Pancreas (tissue), 10 donors: ENCODE measurements at places on chromosomes 2 and 18. TPM values are rescaled to one million over a fixed set of nuclear protein-coding genes. Genes with fewer than 3 reads are reported as not detected.

DNA sequence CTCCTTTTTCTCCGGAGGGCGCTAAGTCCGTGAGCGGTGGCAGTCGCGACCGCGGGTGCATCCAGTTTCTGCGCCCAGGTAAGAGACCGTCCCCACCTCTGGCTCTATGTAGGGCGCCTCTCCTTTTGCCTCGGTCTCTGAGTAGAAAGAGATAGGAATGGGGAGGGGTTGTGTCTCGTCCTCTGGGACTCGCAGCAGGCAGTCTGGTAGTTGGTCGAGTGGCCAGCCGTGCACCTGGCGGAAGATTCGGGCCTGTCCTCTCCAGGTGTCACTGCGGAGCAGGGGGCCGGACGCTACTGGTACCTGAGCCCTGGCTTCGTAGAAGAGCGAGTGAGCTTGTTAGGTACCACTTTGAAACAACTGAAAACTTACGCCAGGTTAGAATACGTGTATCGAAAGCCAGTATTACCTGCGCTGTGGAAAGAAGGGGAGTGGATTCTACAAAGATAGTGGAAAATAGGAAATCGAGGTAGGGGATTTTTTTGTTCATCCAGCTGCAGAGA, 403 bp downstream of the MAP2 start:
- no peaks in the 10 kb centered on the region for H3K27me3 ChIP-seq
- H3K27ac ChIP-seq = peak overlapping the region; percentile 69
- peak overlapping the region; percentile 55 for H3K4me3 ChIP-seq
- H3K36me3 ChIP-seq = no peaks in the 10 kb centered on the region

- no peak for DNase-seq
- H3K4me1 ChIP-seq = peaks cover 10% of the 10 kb centered on the region
- no peak overlapping the region for H3K27ac ChIP-seq
- H3K36me3 ChIP-seq = no peaks in the 10 kb centered on the region
- no peak overlapping the region for H3K4me3 ChIP-seq
These were observed 86.1 kb downstream of the SH3YL1 start for GRCh38 chr2:177733-178132.

DNA sequence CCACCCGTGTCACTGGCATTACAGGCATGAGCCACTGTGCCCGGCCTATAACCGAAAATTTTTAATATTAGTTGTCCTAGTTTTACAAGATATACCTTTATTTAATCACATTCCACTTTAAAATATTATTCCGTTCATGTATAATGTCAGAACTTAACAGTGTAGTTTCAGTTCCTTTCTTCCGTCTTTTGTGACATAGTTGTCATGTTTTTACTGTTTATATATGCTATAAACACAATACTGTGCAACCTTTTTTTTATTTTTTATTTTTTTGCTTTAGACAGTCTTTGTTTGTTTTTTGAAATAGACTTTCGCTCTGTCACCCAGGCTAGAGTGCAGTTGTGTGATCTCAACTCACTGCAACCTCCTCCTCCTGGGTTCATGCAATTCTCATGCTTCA, 129.5 kb upstream of the TTC27 start:
- no peak overlapping the region for H3K27ac ChIP-seq
- no peaks in the 10 kb centered on the region for H3K4me1 ChIP-seq
- no peak overlapping the region for H3K4me3 ChIP-seq
- no peaks in the 10 kb centered on the region for H3K36me3 ChIP-seq

DNA sequence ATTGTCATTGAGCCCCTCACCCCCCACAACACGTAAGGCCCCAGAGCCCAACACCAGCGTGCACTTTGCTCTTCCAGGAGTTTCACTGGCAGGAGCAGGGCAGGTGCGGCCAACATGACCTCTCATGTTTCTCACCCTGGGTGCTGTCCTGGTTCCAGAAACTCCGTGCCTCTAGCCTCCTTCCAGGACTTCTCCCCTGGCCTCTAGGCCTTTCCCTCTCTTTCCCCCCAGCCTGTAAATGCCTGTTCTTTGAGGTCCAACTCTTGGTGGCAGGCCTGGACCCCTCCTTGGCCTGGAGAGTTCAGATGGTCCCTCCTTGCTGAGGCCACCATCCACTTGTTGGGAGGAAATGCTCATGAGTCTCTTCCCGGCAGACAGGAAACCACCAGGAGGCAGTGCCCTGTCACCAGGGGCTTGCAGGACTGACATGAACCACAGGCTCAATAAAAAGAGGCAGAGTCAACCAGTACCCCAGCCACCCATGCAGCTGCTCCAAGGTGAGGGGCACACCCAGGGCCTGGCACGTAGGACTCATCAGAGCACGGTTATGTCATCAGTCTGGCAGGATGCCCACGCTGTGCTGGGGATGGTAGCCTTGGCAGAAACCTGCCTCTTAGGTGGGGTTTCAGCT, 1.5 kb downstream of the MALL start:
- no peak for DNase-seq
- H3K27me3 ChIP-seq = no peaks in the 10 kb centered on the region
- no peak overlapping the region for H3K27ac ChIP-seq

GRCh38 chr18:74399091-74399887, 57.8 kb downstream of the DIPK1C start:
- H3K27me3 ChIP-seq = no peaks in the 10 kb centered on the region
- no peak overlapping the region for H3K27ac ChIP-seq
- H3K4me3 ChIP-seq = no peak overlapping the region
- DNase-seq = no peak
- no peaks in the 10 kb centered on the region for H3K4me1 ChIP-seq

DNA sequence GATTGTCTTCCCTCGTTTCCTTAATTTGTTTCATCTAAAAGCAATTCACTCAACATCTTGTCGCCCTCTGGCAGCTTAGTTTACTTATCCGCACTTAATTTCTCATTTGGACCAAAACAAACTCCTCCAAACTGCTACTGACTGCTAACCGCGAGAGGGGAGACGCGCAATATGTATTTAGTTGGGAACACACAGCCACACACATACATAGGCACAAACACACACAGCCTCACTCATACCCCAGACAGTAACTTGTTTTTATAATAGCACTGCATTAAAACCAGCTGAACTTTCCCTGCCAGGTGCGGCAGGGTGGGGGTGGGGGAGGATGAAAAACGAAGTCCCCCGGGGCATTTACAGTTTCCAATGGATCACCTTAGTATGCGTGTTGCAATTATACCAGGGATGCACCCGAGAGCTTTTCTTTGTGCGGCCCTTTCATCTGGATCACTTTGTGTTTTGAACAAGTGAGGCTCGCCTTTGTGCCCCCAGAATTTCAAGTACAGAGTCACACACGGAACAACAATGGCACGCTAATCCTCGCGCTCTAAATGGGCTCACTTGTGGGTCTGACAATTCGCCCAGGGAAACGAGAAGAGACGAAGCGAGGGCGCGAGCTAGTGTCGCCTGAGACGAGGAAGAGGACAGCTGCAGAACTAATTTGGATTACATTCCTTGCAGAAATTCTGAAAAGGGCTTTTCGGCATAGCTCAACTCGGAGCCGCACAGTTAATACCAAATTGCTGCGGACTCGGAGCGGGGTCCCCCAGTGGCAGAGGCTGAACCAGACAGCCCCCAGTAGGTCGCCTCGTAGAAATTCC, 2.4 kb downstream of the ERBB4 start:
- H3K27ac ChIP-seq = no peak overlapping the region
- H3K4me3 ChIP-seq = peak overlapping the region; percentile 56
- no peak for DNase-seq
- no peaks in the 10 kb centered on the region for H3K4me1 ChIP-seq

DNA sequence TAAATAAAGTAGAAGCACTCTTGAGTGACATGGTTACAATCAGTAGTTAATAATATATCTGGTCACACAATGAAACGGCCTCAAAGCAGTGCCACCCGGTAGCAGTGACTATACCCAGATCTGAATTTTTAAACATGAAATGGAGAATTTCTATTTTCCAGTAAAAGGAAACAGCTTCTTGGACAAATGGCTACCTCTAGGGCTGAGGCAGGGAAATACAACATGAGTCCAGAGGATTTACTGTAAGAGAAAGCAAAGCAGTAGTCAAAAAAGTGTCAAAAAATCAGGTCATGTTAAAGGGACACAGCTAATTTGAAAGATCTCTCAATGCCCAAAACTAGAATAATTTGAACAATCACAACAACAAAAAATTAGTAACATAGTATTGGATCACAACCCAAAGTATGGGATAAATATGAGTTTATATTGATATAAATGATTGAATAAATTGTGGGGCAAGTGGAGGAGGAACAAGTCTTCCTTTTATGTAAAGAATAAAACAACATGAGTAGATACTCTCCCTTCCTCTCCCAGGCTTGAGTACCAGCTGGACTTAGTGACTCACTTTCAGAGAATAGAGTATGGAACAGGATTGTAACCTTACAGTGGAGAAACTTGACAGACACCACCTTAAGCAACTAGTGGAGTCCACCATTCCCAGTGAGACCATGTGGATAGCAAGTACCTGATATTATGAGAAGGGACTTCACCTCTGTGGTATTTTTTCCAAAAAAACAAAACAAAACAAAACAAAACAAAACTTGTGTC, 180.8 kb downstream of the MBD2 start:
- H3K27ac ChIP-seq = no peak overlapping the region
- H3K27me3 ChIP-seq = no peaks in the 10 kb centered on the region
- no peaks in the 10 kb centered on the region for H3K4me1 ChIP-seq
- no peak for DNase-seq

DNA sequence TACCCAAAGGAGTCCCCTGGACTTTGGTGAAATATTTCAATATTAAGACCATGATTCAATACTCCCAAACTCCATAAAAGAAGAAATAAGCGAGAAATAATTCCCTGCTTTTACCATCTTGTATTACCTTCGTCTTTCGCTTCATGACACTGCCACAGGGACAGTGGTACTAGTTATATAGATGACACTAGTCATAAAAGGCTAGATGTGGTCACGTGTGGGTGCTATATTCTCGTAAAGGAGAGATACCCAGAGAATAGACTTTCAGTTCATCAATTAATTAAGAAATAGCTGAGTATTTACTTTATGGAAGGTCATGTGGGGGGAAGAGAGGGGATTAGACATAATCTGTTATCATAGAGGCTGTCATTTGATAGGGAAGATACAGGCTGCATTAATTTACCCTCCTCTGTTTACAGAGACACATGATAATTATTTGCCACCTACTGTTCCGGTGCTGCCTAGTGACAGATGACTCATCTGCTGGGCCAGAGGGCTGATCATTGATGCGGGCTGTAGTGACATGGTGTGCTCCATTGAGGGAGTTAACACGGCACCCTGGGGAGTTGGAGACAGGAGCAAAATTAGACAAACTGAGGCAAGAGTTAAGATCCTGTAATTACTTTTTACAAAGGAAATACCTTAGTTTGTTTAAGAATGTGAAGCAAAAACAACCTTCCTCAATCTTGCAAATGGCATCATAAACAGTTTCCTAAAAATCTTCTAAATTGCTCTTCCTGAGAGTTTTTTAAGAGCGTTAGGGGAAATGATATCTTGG, 78.2 kb upstream of the ITGB6 start:
- no peak overlapping the region for H3K27ac ChIP-seq
- no peaks in the 10 kb centered on the region for H3K27me3 ChIP-seq
- H3K36me3 ChIP-seq = no peaks in the 10 kb centered on the region
- H3K4me3 ChIP-seq = no peak overlapping the region
- no peak for DNase-seq

The RASGRP3 gene
- total RNA-seq = 0.92 TPM

- H3K27me3 ChIP-seq = no peaks in the 10 kb centered on the region
- no peak overlapping the region for H3K27ac ChIP-seq
- H3K4me3 ChIP-seq = no peak overlapping the region
- DNase-seq = no peak
- H3K36me3 ChIP-seq = no peaks in the 10 kb centered on the region
These were observed 26.2 kb downstream of the INPP4A start for GRCh38 chr2:98470851-98471255.

The MYO5B gene
- 23.7 TPM for total RNA-seq

- H3K36me3 ChIP-seq = no peaks in the 10 kb centered on the region
- no peak overlapping the region for H3K27ac ChIP-seq
- no peaks in the 10 kb centered on the region for H3K27me3 ChIP-seq
- no peak for DNase-seq
- H3K4me3 ChIP-seq = no peak overlapping the region
- no peaks in the 10 kb centered on the region for H3K4me1 ChIP-seq
These were observed 89.5 kb downstream of the GORASP2 start for GRCh38 chr2:171018522-171018921.

DNA sequence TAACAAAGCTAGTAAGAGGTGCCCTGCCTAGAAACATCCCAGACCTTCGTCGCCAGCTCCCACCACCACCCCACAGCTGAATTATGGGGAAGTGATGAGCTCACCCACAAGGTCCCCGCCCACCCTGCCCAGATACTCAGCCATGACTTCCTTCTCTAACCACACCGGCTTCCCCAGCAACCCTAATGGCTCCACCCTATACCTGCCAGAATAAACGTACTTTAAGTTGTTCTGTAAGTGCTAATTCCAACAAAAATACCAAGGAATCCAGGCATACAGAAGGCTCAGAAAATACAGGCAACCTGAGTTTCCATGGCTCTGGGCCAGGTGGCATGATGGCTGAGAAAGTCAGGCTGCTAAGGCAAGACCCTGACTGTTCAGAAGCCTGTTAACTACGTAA, 39.1 kb downstream of the TMEM163 start:
- H3K27ac ChIP-seq = no peak overlapping the region
- H3K4me1 ChIP-seq = peaks cover 72% of the 10 kb centered on the region
- no peak for DNase-seq

DNA sequence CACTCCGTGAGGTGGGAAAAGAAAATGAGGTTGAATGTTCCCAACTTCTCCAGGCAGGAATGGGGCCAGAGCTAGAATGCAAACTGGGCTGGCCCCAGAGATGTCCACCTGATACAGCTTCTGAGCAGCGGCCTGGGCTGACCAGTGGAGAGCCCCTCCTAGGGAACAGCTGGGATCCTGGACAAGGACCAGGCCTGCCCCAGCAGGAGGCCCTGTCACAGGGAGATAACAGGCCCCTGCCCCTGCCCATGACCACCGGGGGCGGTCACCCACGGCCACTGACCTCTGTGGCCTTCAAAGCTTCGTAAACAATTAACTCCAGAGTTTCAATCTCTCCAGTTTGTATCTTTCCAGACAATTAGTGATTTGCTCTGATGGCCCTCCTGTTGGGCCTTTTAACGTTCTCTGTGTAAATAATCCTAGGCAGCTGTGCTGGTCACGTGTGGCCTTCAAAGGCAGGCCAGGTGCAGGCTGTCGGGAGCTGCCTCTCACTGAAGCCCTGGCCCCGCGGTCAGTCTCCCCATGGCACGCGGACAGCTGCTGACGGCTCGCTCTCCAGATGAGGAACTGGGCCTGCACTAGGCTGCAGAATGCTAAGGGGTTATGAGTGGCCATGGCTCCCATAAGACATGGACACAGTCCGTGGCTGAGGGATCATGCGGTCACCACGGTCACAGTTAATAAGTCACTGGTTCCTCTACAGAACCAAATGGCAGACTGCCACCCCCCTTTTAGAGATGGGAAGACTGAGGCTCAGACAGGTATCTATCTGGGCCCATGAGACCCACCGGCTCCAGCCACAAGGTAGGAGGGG, 9.2 kb downstream of the HS6ST1 start:
- no peaks in the 10 kb centered on the region for H3K27me3 ChIP-seq
- no peaks in the 10 kb centered on the region for H3K36me3 ChIP-seq
- peak; percentile 89 for DNase-seq
- no peak overlapping the region for H3K4me3 ChIP-seq
- H3K4me1 ChIP-seq = peaks cover 39% of the 10 kb centered on the region

- peak overlapping the region; percentile 49 for H3K4me3 ChIP-seq
- H3K27ac ChIP-seq = no peak overlapping the region
- H3K4me1 ChIP-seq = no peaks in the 10 kb centered on the region
- peak; percentile 49 for DNase-seq
These were observed 977 bp downstream of the SLC8A1 start for GRCh38 chr2:40450796-40451430.
